ENCODE measurements at places on chromosomes 5 and 9.

DNA sequence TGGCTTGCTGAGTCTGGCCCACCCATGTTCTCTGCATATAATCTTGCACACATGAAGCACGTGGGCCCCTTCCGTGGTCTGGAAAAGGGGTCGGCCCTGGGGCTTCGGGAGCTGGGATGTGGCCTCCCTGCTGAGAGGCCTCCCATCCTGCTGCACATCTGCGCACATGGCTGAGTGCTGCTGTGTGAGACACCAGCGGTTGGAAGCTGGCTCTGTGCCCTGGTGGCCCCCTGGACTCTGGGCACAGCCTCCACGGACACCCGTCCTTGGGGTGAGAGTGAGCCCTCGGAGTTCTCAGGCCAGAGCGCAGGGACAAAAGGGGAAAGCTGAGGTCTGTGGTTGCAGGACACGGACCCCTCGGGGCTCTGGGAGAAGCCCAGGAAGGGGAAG is 115.8 kb downstream of the RXRA start:
- DNase-seq: no peak

GRCh38 chr5:39624268-39624886 is 199.6 kb upstream of the DAB2 start:
- peak; percentile 14 for DNase-seq

- no peak for DNase-seq
These were observed 214.5 kb upstream of the CDH9 start for GRCh38 chr5:27252911-27253310.

- peak; percentile 23 for DNase-seq
These were observed 8.2 kb upstream of the GDNF start for GRCh38 chr5:37847978-37848425.

DNA sequence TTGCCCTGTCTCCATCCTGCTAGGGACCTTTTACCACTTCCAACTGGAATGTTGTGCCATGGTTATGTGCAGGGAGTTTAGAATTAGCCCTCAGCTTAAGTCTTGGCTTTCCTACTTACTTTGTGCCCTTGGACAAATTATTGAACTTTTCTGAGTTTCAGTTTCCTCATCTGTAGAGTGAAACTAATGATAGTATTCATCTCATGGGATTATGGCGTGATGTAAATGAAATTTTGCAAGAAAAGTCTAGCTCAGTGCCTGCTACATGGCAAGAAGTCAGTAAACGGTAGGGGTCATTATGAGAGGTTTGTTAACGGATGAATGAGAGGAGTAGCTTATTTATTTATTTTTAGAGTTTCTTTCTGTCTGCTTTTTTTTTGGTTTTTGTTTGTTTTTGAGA is 1.8 kb downstream of the MVB12B start:
- no peak for DNase-seq

- DNase-seq: no peak
These were observed 122.9 kb downstream of the DMAC1 start for GRCh38 chr9:7676609-7677156.

- DNase-seq: no peak
These were observed 88.7 kb downstream of the PIP5K1B start for GRCh38 chr9:68793605-68794343.

DNA sequence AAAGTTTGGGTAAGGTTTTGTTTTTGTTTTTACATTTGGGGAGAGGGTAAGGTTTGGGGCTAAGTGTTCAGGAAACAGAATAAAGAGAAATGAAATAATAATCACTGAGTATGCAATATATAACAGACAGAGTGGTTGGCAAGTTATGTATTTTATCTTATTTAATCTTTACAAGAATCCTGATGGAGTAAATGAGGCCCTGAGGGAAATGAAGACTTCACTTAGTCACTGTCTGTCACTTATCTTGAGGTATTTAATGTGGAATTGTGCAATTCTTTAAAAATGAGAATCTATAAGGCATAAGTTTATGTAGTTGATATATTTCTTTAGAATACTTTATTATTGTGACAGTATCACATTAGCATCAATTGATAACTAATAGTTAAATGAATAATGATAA is 48.1 kb downstream of the TEK start:
- peak; percentile 25 for DNase-seq

GRCh38 chr9:5813824-5814223 is 19.1 kb downstream of the ERMP1 start:
- DNase-seq: no peak

DNA sequence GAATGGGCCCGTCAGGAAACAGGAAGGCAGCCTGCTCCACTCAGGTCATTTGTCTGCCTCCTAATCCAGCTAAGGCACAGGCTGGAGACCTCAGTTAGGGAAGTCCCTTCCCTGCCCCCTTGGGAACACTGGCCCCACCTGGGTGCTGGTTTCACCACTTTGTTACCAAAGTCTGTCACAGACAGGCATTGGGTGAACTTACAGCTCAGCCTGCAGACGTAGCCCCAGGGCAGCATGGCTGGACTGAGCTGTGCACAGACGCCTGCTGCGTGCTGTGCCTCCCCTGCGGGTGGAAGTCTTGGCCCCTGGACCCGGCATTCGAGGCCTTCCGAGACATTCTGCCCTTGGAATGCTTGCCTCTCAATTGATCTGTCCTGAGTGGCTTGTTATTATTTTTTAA is 48.9 kb downstream of the TENT4A start:
- no peak for DNase-seq
